ENCODE measurements at places on chromosomes 6 and 20.
A peak's percentile ranks its signal among the peaks of the same experiment; 100 is the strongest.

GRCh38 chr6:45163952-45164766 is 164.0 kb upstream of the RUNX2 start:
- DNase-seq = no peak

- no peak for DNase-seq
Observed at GRCh38 chr20:4445784-4446183, 275.9 kb upstream of the PRND start.

DNA sequence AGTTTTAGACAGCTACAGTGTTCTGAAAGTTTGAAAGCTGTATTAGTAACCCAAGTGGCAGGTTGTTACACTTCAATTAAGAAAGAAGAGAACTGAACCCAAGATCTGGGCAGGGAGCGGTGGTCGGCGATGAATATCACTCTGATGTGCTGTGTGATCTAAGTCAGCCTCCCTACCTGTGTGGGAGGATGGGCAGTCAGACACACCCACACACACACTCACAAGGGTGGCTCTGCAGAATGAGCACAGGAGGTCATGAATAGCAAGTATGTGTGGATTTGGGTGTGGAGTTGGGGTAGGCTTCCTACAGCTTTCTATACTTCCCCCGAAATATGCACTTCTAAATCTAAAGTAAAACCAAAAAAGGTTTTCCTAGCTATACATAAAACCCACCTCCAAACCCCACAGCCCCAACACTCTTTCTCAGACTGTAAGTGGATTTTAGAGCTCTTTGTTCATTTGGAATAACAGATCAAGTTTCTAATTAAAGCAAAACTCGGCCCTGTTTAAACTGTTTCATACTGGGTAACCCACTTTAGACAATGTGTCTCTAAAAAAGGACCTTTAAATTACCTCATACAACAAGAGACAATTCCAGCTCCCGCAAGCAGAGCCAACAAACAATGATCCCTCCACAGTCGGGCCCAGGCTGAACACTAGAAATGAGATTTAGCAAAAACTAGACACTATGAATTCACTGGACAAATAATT is 19.4 kb downstream of the TNFRSF21 start:
- DNase-seq = no peak

DNA sequence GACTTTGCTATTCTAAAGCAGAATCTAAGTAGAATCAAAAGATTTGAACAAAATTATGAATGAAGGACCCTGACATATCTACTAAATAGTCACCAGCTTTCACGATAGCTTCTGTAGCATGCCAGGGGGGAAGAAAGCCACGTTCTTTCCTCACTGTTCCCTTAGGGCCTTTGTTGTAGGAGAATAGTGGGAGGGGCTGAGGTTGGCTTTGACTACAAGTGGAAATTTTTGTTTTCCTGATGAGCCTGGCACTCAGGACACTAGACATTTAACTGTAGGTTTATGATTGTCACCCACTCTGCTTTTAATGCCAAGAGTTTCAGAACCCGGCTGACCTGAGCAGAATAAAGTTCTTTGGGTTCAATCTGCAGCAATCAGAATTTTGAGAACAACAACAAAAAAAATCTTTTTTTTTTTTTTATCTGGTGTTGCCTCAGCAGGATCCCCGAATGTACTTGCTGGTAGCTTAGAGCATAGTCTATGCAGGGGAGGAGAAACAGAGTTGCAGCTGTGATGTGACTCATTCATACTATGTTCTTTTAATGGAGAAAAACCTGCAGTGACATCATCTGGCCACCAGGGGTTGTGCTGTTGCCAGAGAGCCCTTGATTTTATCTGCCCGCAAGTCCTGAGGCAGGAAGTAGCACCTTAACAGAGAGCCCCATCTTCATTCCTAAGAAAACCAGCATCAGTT is 38.5 kb downstream of the TPD52L1 start:
- no peak for DNase-seq

DNA sequence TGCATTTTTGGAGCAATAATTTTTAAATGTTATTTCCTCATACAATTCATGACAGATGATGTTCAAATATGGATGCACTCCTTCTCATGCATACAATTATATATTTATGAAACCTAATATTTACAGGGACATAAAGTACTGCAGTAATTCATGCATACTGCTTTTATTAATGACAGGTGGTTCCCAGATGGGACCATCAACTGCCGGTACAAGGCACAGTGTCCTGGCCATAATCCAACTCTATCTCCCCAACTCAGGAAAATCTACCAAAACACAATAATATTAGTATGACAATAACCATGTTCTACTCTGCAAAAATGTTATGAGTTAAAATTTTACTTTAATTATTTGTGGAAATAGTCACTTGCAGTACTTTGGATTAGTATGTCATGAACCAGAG is 77.8 kb downstream of the VIP start:
- no peak for DNase-seq

DNA sequence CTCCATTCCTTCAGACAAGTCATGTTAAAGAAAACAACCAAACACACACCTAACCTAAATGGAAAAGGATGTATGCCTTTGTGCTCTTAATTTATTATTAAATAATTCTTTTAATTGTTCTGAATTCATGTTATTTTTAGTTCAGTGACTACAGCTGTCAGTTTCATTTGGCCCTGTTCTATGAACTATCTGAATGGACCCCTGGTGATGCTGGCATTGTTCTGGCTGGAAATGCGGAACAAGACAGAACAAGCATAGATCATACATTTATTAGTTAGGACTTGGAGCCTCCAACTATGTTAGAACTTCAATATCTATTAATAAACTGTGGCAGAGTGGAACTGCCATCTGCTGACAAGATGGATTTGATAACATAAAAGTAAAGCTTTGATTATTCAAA is 5.7 kb downstream of the MAP3K7 start:
- DNase-seq = no peak

DNA sequence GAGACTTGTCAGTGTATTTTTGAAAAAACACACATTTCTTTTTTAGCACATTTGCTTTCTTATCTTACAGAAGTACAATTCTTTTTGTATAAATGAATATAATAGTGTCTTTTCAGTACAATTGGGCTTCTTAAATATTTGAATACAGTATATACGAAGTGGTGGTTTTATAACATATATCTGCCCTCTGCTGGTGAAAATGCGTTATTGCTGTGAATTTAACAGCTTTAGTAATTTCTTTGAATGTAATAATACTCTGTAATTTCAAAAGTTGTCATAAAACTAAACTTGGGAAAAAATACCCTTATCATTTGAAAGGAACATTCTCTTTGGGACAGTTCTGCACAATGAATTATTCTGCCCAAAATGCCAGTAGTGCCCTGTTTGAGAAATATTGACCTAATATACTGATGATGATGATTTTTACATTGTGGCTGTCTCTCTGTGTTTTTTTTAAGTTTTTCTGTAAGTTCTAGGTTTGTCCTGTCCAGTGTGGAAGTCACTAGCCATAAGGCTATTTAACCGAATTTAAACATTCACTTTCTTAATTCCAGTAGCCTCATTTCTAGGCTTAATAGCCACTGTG is 19.0 kb downstream of the SMAP1 start:
- no peak for DNase-seq

GRCh38 chr6:47663462-47664216 is 34.7 kb upstream of the ADGRF4 start:
- peak; percentile 30 for DNase-seq

DNA sequence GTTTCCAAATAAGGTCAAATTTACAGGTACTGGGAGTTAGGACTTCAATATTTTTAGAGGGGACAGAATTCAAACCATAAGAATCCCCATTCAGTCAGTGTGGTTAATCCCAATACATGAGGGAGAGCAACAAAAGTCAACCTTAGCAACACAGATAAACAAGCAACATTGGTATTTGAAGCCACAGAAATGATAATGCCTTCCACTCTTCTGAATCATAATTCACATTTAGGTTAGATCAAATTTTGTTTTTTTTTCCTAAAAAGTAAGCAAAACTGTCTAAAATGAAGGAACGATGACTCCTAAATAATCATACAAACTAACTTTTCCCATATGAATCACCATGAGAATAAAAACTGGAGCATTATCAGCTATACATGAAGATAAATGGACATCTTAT is 246.0 kb upstream of the TENT5A start:
- no peak for DNase-seq

DNA sequence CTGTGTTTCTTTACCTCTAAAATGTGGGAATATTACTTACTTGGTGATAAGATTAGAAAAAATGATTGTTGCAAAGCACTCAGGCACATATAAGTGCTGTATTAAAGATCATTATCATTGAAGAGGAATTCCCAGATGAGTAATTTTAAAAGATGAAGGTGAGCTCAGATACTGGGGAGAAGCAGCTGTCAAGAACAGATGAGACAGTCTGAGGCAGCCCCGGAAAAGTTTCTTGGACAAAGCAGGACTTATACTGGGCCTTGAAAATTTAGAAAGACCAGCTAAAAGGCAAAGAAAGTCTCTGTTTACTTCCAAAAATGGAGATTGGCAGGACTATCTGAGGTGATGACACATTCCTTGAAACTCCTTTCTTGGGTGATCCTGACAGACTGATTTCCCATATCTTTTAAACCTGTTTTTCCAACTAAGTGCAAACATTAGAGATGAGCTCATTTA is 93.8 kb upstream of the MARCKS start:
- no peak for DNase-seq

DNA sequence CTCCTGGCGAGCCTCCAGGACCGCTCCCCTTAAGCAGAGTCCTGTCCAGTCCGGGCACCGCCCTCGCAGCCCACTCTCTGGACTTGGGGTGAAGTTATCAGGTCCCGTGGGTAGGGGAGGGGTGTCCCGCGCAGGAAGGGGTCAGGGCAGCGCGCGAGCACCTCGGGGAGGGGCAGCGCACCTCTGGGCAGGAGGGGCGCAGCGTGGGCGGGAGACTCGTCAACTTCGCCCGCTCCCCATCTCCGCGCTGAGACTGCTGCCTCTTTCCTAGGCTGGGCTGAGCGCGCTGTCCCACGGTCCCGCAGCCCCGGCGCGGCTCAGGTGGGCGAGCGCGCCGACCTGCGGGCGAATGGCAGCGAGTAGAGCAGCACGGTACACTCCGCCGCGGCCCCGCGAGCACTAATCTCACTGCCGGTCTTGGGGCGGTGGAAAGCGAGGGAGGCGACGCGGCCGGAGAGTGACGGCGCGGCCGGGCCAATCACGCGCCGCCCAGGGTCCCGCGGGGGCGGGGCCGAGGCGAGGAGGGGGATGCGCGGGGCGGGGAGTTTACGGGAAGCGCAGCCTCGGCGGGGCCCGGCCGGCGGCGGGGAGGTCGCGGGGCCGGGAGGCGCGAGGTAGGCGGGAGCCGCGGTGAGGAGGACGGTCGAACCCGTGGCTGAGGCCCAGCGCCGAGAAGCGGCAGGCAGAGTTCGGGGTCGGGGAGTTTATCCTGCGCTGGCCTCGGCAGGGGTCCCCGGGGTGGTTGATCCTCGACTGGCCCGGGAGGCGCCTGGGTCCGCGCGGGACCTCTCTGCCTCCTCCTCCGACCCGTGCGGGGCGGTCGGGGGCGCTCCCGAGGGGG is at the start of gene MAN1A1:
TSS of gene MAN1A1 (minus strand) at position 401 of the 841 bp plus-strand sequence. CDS start 696 bp downstream, outside the sequence.
- no peak for DNase-seq

DNA sequence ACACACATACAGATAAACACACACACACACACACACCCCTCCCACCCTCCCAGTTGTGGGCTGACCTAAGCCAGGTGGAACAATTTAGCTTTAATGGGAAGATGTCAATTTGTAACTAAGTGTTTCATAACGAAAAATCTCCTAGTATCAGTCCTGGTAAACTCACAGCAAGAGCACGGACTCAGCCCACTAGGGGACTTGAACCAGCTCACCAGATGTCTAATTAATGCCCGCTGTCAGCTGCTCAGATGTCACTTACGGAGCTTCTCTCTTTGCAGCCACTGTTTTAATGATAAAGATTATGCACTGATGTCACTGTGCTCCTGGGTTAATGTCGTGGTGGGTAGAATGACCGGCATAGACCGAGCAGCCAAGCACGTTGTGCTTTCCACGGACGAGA is 116.6 kb upstream of the INSM1 start:
- no peak for DNase-seq

- DNase-seq = peak; percentile 91
Observed at GRCh38 chr6:122014961-122015360, 384.5 kb upstream of the HSF2 start.

GRCh38 chr20:38405132-38405531 is 30.0 kb downstream of the SNHG17 start:
- no peak for DNase-seq

- no peak for DNase-seq
Observed at GRCh38 chr6:124795643-124796463, 166.4 kb upstream of the RNF217 start.

GRCh38 chr6:162538643-162539064 is 188.9 kb downstream of the PRKN start:
- DNase-seq = no peak

- no peak for DNase-seq
Observed at GRCh38 chr20:35276408-35276807, 1.5 kb downstream of the MMP24OS start.
